Activated T-cell treated with anti-CD3 and anti-CD28 coated beads for 48 hours (primary cell): ENCODE measurements at places on chromosomes 13 and 19.

GRCh38 chr19:890831-891230, 2.2 kb downstream of the MED16 start:
- DNase-seq: no peak

GRCh38 chr13:59120297-59120843, 1043.4 kb downstream of the DIAPH3 start:
- DNase-seq: no peak

- no peak for DNase-seq
These were observed 140.3 kb downstream of the DCT start for GRCh38 chr13:94339116-94339687.

DNA sequence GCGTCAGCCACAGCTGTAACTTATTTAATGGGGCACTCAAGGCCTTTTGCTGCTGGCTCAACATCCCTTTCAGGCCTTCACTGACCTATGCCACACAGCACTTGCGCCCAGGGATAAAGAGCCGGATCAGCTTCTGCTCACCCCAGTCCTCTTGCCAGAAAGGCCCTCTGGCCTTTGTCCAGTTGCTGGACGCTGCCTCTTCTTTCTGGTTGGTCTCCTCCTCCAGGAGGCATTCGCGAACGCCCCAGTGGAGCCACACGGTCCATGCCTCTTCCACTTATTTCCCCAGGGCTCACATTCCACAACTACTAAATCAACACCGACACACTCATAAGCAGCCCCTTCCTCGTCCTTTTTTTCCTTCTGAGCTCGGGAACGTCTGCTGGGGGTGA, 3.7 kb upstream of the ZNF329 start:
- DNase-seq: no peak

- DNase-seq: no peak
These were observed 12.1 kb downstream of the TMPRSS9 start for GRCh38 chr19:2372076-2372612.

DNA sequence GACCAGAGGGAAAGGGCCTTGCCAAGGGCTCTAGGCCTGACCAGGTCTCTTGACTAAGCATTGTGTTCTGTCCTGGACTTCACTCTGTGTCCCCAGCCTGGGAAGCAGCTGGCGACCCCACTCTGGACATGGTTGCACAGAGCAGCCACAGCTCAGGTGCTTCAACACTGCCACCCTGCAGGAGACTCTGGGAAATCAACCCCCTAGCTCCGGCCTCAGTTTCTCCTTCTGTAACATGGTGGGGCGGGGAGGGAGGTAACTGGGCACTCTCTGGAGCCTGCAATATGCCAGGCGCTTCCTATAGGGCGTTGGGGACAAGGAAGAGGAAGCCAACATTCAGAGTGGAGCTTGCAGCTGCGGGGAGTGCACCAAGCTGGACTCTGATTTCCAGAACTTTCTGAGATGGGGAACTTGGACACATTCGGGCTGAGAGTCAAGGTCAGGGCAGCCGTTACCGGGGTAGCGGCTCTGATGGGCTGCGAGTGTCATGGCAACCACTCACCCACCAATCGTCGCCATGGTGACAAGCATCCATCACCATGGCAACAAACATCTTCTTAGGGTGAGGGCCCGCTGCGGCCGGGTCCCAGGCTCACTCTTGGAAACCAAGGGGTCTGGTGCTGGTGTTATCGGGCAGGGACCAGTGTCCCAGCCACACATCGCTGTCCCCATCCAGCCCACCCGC, 12.8 kb downstream of the F2RL3 start:
- DNase-seq: no peak

DNA sequence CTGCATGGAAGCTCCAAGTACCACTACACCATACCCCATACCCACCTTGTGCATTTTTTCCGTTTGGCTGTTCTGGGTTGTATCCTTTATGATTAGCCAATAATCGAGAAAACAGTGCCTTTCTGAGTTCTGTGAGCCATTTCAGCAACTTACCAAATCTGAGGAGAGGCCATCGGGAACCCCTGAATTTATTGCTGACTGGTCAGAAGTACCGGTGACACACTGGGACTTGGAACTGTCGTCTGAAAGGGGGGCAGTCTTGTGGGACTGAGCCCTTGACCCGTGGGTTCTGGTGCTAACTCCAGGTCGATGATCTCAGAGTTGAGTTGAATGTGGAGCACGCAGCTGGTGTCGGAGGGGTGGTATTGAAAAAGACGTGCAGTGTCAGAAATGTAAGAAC, 15.0 kb downstream of the UPF3A start:
- DNase-seq: no peak

DNA sequence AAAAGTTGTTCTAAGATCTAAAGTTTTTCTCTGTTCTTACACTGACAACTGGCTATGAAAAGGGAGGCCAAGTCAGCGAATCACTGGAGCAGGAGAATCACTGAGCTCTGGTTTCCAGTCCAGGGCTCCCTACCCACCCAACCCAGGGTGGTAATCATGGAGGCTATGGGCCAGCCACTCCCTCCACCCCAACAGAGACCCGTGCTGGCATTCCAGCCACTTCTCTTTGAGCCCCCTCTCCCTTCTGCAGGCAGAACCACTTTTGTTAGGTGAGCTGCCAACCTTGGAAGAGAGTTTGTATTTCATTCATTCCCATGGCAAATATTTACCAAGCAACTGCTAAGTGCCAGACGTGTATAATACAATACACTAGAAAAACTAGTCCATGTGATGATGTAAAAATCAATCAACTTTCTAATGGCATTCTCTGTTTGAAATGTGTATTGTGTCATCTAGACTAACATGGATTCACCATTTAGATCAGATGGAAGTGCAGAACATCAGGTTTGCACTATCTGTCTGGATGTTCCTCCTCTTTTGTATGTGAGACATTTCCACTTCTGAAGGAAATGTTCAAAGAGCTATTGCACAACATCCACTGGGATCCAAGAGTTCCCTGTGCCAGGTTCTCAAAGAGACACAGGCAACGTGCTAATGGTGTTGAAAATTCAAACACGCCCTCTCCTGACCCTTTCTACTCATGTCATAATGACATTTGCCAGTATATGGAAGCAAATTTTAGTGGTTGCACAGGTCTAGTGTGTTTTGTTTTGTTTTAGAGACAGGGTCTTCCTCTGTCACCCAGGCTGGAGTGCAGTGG, 5.3 kb downstream of the MLNR start:
- DNase-seq: no peak

DNA sequence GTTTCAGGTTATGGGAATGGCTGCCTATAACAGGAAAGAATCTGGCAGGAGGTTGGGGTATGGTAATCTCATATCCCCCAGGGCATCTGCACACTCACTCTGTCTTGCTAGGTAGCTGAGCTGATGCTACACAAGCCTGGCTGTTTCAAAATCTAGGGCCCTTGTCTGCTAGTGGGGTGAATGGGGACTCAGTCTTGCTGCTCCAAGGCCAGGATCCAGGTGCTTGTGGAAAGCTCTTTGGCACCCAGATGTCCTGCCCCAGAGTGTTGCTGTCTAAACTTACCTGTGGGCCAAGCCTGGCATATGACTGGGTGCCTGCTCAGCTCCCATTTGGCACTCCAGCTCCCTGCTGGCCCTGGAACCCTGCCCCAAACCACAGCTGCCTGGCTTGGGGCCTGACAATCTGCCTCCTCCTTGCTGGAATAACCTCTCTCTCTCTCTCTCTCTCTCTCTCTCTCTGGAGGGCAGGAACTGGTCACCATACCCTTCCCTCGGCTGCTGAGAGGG, 158.1 kb upstream of the TSC22D1 start:
- DNase-seq: no peak

- DNase-seq: no peak
These were observed 8.1 kb upstream of the HCN2 start for GRCh38 chr19:581399-582111.

DNA sequence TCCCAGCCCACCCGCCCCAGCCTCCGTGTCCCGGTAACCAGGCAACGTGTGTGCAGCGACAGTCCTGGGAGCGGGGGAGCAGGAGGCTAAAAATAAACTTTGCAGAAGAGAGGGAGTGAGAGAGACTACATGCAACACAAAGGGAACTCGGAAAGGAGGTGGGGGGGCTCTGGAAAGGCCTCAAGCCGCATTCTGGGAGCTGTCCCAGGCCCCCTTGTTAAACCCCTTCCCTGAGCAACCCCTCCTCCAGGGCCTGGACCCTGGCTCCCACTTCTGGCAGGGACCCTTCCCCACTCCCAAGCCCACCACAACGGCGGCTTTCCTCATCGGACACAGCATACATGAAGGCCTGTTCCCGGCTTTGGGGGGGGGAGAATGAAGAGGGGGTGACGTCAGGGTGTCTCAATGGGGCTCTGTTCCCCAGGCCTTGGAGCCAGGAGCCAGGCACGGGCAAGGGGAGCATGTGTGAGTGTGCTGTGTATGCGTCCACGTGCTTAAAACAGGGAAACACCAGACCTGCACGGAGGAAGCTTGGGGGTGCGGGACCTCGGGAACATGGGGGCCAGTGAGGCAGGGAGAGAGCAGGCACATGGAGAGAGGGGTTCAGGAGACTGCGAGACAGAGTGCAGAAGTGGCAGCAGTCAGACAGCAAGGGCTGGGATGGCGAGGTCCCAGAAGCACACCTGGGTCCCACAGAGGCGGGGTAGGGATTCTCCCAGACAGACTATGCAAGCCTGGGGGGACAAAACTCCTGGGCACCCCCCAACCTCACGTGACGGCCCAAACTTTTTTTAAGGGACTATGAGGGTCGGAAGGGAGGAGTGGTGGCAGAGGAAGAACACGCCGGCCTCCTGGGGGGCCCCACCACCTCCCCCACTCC, 2.3 kb downstream of the ERF start:
- no peak for DNase-seq

DNA sequence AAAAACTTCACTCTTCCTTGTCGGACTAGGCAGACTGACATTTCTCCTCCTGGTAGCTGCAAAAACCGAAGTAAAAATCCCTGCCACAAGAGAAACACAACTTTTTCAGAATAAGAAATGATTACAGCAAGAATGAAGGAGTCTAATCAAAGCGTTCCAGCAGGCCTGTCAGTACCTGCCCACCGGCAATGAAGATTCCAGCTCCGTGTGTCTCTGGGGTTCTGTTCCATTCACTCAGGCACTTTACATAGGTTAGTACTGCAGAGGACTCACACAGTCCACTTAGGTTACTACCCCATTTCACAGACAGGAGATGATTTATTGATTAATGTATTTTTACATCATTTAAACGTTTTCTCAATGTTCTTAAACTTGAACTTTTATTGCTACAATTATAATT, 275.5 kb downstream of the NHLRC3 start:
- DNase-seq: no peak

- DNase-seq: no peak
These were observed 64.3 kb downstream of the SPRY2 start for GRCh38 chr13:80276371-80277289.

- DNase-seq: no peak
These were observed 79.5 kb downstream of the KLF5 start for GRCh38 chr13:73138276-73138637.

DNA sequence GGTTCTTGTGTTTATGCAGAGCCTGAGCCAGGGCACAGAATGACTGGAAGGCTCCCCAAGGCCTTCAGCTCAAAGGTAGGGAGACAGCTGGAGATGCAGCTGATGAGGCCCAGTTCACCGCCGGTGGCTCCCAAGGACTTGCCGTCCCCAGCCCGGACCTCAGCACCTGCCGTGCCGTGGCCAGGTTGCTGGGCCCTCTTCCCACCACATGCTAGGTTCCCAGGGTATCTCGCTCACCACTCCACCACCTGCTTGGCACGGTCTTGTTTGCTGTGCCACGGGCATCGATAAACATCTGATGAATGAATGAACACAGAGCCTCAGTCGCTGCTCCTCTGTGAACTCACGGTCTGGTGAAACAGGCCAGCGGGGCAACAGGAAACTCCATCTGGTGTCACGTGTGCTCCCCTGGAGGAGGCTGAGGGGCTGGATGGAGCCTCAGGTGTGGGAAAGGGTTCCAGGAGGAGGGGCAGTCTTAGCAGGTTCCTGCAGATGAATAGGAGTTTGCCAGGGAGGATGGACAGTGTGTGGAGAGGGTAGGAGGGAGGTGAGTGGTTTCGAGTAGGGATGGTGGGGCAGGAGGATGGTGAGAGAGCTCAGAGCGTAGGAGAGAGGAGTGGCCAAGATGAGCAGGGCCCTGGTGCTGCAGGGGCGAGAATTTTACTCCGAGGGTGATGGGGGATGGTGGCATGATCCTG, 3.6 kb upstream of the KLK14 start:
- DNase-seq: no peak

GRCh38 chr13:46726347-46726746, 70.6 kb downstream of the ESD start:
- DNase-seq: no peak

GRCh38 chr19:17246681-17247425, 1.1 kb upstream of the NR2F6 start:
- DNase-seq: no peak

GRCh38 chr13:69496981-69497380, 610.6 kb upstream of the ATXN8OS start:
- no peak for DNase-seq

DNA sequence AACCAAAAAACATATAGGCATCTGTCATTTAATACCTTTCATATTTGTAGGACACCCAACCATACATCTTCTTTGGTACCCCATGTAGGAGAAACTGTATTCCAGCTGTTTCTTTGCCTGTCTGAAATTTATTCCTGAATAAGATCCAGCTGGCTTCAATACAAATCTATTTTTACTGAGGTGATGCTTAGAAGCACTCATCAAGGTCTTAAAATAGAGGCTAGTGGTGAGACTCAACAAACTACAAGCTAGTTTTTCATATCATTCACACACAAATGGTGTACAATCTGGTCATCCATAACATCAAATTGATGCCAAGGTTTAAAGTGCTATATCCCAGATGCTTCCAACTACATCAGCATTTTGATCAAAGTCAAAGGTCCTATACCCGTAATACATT, 1071.3 kb upstream of the MIR17HG start:
- no peak for DNase-seq

DNA sequence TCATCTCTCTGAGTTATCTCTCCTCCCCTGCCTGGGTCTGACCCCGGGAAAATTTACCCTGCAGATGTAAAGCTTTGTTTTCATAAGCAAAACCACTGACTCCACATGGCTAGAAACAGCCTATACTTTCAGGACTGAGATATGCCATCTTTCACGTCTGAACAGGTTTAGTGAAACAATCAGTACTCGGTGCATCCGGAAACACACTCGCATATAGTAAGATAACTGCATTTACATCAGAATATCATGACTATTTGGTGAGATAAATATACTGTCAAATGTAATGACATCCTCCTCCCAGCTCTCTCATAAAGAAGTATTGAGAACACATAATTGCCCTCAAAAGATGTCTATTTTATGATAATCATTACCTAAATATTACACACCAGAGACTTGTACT, 172.8 kb downstream of the EFNB2 start:
- no peak for DNase-seq

DNA sequence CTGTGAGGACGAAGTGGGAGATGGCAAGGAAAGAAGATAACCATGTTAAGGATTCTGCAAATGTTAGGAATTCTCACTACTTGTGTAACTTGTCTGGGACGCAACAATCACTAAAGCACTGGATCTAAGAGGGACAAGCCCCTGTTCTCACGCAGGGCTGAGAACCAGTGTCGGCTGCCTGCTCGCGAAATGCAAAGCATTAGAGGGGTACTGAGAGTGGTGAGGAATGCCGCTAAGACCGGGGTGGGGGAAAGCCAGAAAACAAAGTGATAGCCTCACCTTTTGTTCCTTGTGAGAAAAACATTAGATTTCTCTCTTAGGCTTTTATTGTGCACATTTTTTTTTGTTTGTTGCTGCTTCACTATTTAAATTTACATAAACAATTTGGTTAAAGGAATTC, 241.9 kb downstream of the ABCC4 start:
- no peak for DNase-seq
